ENCODE measurements at places on chromosomes 7 and 10. TPM values are rescaled to one million over a fixed set of nuclear protein-coding genes. Genes with fewer than 3 reads are reported as not detected.

GRCh38 chr10:69491611-69492010 lies 40.3 kb downstream of the TSPAN15 start:
- H3K27me3 ChIP-seq: peaks cover 41% of the 10 kb centered on the region
- no peaks in the 10 kb centered on the region for H3K36me3 ChIP-seq
- no peaks in the 10 kb centered on the region for H3K4me1 ChIP-seq
- no peak overlapping the region for H3K4me3 ChIP-seq

DNA sequence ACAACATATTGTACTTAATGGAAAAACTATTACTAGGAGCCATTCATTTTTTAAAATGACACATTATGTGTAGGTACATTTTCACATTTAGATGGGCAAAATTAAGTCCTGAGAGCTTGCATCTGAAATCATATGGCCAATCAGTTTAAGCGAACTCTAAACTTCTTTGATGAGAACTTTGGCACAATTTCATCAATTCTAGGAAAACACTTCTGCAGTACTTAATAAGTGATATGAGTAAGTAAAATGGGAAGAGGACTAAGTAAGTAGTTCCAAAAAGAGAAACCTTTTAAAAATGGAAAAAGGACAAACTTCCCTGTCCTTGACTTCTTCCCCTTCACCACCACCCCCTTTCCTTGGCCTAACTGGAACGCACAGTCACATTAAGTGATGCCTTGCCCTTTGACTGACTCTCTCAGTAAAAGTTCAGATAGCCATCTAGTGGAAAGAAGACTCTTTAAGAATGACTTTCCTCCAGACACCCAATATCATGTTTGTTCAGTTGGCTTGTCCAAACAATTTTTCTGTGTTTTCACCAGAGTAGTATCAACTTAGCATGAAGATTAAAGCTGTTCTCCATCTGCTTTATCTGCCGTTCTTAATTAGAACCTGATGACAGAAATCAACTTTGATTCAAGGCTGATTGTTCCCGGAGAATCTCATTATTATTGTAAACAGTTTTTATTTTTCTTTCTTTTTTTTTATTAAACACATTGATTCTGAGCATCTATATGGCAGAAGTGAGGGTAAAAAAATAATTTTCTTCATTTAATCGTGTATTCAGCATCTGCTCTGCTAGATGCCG lies 45.1 kb downstream of the CNNM2 start:
- peak; percentile 37 for DNase-seq
- peaks cover 14% of the 10 kb centered on the region for H3K4me1 ChIP-seq
- no peak overlapping the region for H3K4me3 ChIP-seq
- peak overlapping the region; percentile 71 for H3K27ac ChIP-seq
- H3K36me3 ChIP-seq: no peaks in the 10 kb centered on the region

GRCh38 chr7:105766421-105767073 lies 109.9 kb downstream of the ATXN7L1 start:
- H3K4me3 ChIP-seq: no peak overlapping the region
- peak; percentile 66 for DNase-seq
- peaks cover 22% of the 10 kb centered on the region for H3K4me1 ChIP-seq
- H3K27me3 ChIP-seq: no peaks in the 10 kb centered on the region
- H3K36me3 ChIP-seq: no peaks in the 10 kb centered on the region

DNA sequence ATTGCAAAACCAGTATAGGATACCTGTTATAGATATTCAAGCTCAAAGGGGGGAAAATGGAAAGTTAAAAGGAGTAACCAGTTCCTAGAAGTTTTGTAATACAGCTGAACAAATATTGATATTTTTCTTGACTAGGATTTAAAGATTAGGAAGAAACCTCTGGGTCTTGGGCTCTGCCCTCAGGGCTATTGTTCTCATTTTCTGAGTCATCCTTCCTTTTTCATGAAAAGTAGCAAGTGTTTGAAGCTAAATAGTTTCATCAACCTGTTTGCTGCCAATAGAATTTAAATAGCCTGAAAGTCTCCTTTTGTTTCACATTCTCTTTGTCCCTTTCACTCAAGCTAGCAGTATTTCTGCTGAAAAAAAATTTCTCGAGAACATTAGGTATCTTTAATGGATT lies 1061.1 kb upstream of the GHITM start:
- H3K4me3 ChIP-seq: no peak overlapping the region
- H3K27me3 ChIP-seq: no peaks in the 10 kb centered on the region
- H3K36me3 ChIP-seq: no peaks in the 10 kb centered on the region

DNA sequence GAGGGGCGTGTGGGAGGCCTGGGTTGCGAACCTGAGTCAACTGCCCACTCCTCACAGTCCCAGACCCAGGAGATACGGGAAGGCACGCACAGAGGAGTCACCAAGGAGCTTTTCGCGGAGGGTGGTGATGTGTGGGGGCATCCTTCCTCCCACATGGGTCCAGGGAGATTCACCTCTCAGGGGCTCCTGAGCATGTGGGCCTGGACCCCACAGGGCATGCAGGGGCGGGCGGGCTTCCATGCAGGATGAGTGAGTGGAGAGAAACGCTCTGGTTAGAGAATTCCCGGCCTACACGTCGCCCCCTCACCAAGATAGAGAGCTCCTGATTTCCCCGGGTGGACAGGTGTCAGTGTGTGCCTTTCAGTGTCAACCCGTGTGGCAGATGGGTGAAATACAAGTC lies 641.7 kb upstream of the FZD8 start:
- H3K4me3 ChIP-seq: no peak overlapping the region
- peaks cover 2% of the 10 kb centered on the region for H3K4me1 ChIP-seq
- no peaks in the 10 kb centered on the region for H3K36me3 ChIP-seq
- H3K27me3 ChIP-seq: no peaks in the 10 kb centered on the region
- DNase-seq: no peak

- peak overlapping the region; percentile 94 for H3K4me3 ChIP-seq
- DNase-seq: peak; percentile 47
- no peaks in the 10 kb centered on the region for H3K27me3 ChIP-seq
- H3K36me3 ChIP-seq: no peaks in the 10 kb centered on the region
These were observed 945 bp downstream of the ADO start for GRCh38 chr10:62805231-62806099.

- H3K27me3 ChIP-seq: no peaks in the 10 kb centered on the region
- no peak overlapping the region for H3K4me3 ChIP-seq
- no peak overlapping the region for H3K27ac ChIP-seq
- no peaks in the 10 kb centered on the region for H3K4me1 ChIP-seq
These were observed 839.7 kb downstream of the CNTNAP2 start for GRCh38 chr7:146956321-146956720.

- no peak for DNase-seq
- no peaks in the 10 kb centered on the region for H3K27me3 ChIP-seq
- no peak overlapping the region for H3K27ac ChIP-seq
- H3K4me3 ChIP-seq: no peak overlapping the region
- peaks cover 6% of the 10 kb centered on the region for H3K36me3 ChIP-seq
- H3K4me1 ChIP-seq: peaks cover 14% of the 10 kb centered on the region
These were observed 33.8 kb downstream of the FAM53B start for GRCh38 chr10:124710266-124710881.

- peaks cover 15% of the 10 kb centered on the region for H3K4me1 ChIP-seq
- H3K36me3 ChIP-seq: peaks cover 10% of the 10 kb centered on the region
- no peak for DNase-seq
These were observed 84.5 kb downstream of the ATXN7L1 start for GRCh38 chr7:105791926-105792325.

Gene MMD2
- not detected for polyA plus RNA-seq

Gene EN2
- polyA plus RNA-seq: not detected

All from IMR-90 (cell line).